ENCODE measurements at places on chromosomes 5 and 9.

GRCh38 chr5:22306011-22306410 is 547.1 kb downstream of the CDH12 start:
- DNase-seq, result no peak

- DNase-seq, result no peak
Measured at GRCh38 chr9:13163946-13164345, 115.5 kb downstream of the MPDZ start.

- DNase-seq, result no peak
Measured at GRCh38 chr9:70551396-70551795, 136.9 kb upstream of the KLF9 start.

- no peak for DNase-seq
Measured at GRCh38 chr9:133920471-133920870, 71.7 kb downstream of the VAV2 start.

DNA sequence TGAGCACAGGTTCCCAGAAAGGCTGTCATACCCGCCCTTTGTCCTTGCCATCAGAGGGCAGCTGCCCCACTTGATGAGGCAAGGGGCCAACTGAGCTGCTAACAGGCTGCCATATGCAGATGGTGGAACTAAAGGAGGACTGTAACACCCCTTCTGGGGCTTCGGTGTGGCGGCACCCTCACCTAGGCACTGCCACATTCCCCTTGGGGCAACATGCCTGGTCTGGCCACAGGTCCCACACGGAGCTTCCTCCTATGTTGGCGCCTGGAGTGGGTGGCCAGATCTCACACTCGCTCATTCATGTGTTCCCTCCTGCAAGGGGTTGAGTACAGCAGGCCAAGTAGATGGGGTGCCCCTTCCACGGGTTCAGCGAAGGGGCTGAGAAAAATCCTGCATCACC is 777.4 kb upstream of the CHD1 start:
- no peak for DNase-seq

DNA sequence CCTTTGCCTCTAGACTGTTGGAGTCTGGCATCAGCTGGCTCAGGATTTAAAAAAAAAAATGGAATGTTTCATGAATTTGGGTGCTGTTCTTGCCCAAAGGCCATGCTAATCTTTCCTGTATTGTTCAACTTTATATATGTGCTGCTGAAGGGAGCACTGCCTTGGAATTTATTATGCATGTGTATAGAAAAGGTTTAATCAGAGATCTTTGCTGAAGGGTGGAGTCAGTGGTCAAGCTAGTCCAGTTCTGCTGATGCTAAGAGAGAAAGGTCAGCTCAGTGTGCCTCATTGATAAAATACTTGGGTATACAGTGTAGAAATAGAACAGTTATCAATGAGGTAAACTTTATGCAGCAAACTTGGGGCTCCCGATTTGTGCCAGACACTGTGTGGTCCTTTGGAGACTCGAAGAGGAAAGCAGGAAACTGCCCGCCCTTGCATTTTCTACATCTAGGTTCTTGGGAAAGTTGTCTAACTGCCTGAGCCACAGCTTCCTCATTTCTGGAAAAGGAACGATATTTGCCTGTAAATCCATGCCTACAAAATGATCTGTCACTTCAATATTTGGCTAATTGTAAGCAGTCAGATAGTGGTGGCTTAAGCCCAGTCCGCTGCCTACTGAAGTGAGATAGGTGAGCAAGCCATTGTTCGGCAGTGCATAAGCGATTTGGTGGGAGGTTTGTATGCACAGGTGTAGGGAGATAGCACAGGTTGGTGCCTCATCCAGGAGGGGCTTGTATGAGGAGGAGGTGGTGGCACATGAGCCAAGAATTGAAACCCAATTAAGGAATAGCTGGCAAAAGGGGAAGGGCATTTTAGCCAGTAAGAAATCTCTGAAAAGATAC is 29.2 kb upstream of the GTF2H2C start:
- DNase-seq, result no peak

DNA sequence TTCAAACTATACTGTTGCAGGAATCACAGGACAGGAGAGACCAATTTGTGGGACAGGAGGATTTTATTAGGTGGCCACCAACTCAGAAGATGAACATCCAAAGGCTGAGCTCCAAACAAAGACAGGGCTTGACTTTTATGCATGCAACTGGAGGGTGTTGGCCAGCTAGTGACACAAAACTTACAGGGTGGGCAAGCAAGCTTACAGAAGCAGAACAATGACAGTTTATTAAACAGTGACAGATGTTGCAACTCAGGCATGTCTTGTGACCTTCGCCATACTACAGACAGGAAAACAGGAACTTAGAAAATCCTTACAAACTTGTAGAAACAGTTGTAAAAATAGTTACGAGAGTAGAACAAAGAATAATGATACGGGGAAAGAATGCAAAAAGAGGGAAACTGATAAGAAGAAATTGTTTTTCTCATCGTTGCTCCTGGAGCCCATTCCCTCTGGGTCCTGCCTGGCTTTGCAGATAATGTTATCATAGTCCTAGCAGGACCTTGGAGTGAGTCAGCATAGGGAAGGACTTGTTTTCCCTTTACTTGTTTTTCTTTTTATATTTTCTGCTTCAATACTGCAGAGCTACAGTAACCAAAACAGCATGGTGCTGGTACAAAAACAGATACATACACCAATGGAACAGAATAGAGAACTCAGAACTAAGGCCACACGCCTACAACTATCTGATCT is 2083.0 kb upstream of the ACO1 start:
- no peak for DNase-seq

GRCh38 chr5:126816649-126817048 is 39.7 kb downstream of the LMNB1 start:
- no peak for DNase-seq

GRCh38 chr9:125142560-125143376 is 560 bp downstream of the SCAI start:
- no peak for DNase-seq

DNA sequence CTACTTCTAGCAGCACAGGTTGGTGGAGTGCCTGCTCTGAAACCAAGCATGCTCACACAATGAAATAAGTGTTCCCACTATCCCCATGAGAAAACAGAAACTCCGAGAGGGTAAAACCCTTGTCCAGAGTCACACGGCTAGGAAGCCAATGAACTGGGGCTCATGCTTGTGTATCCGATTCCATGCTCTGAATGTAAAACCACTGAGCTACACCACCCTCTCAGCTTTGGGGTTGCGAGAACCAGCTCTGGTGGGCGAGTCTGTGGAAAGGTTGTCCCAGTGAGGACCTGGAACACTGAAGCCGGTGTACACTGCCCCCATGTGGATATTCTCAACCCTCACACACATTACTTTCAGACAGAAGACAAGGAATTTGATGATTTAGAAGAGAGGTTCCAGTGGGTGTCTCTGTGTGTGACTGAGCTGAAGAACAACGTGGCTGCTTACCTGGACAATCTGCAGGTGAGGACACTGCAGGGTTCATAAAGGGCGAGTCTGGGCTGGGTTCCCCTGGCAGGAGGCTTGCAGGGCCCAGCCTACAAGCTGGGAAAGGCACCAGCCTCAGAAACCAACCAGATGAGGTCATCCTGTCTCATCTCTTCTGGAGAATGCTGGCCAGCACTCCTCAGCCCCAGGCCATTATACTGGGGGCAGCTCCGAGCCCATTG is 37.4 kb downstream of the ARHGEF37 start:
- peak; percentile 76 for DNase-seq

DNA sequence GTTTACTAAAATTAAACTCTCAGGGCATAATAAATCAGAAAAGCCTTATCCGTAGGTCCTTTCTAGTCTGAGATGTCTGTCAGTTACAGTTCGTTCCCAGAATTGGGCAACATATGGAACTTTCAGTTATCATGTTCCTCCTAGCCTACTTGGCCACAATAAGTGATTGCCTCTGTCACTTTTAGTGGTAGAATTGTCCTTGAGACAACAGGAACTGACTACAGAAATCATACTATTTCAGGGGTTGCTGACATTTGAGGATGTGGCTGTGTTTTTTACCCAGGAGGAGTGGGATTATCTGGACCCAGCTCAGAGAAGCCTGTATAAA is 956 bp downstream of the ZNF189 start:
- DNase-seq, result no peak

DNA sequence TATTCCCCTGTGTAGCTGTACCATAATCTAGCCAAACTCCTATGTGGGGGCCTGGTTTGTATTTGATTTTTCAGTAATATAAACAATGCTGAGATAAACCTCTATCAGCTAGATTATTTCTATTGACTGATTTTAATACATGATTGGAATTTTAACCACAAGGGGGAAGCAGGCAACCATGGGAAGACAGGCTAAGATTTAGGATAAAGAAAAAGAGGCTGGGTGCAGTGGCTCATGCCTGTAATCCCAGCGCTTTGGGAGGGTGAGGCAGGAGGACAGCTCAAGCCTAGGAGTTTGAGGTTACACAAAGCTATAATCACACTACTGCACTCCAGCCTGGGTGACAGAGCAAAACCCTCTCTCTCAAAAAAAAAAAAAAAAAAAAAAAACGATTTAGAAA is 18.1 kb upstream of the GPX3 start:
- peak; percentile 76 for DNase-seq

DNA sequence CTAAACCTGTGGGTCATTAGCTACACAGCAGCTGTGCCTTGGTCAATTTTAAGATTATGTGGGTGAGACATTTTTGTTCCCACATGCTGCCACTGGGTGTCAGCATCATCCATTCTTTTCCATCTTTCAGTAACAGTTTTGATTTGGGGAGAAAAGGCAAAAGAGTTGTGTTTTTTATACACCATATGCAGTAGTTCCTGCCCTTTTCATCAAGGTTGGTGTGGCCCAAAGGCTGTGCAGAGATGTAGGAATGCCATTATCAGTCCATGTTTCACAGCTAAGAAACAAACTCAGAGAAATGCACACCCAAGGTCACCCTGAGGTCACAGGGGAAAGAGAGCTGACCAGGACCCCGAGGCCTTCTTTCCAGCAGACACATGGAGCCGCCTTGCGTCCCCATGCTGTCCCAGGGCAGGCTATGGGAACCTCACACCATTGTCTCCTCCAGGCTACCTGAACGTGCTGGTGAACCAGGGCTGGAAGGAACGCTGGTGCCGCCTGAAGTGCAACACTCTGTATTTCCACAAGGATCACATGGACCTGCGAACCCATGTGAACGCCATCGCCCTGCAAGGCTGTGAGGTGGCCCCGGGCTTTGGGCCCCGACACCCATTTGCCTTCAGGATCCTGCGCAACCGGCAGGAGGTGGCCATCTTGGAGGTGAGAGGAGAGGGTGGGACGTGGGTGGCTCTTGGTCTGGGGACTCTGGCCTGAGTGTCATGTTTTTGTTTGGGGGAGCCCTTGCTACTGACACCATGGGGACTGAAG is 27.8 kb upstream of the GRPEL2 start:
- DNase-seq, result peak; percentile 71

- no peak for DNase-seq
Measured at GRCh38 chr5:139155333-139155732, 42.8 kb downstream of the SIL1 start.

GRCh38 chr9:97982683-97983588 is at the start of gene ANP32B:
ANP32B (plus strand) TSS chr9:97983341; CDS start chr9:97983556, 215 bp downstream.
- DNase-seq, result peak; percentile 88

GRCh38 chr5:136332223-136333015 is 32.9 kb downstream of the TRPC7 start:
- DNase-seq, result no peak

DNA sequence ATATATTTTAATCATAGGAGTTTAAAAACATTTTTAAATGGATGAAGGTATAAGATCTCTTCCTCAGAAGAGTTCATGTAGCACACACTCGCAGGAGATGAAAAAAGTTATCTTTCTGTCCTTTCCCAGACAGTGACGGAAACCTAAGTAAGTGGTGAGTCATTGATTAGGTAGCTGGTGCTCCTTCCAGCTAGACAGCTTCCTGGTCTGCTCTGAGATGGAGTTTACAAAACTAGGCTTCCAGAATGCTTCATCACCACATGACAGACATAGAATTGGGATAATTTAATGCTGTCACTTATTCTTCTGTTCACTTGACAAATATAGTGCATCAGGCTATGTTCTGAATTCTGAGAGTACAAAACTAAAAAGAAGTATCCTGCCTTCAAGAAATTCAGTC is 2393.0 kb upstream of the C9orf72 start:
- DNase-seq, result no peak

GRCh38 chr5:87099968-87100367 is 167.7 kb upstream of the RASA1 start:
- DNase-seq, result no peak

DNA sequence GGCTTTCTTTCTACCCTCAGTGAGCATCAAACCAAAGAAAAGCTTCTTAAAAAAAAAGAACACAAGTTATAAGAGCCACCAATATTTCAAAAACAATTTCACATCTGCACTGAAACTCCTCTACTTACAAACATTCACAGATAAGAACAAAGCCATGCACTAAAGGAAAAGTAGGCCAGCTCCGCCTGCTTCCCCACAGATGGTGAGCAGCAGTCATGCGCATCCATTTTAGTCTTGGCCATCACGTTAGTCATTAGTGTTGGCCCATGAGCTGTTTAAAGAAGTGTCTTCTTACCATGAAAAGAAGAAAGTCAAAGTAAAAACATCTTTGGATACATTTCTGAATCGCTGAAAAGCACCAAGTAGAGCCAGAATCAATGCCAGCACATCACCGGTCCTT is 40.0 kb upstream of the SMIM23 start:
- peak; percentile 13 for DNase-seq

DNA sequence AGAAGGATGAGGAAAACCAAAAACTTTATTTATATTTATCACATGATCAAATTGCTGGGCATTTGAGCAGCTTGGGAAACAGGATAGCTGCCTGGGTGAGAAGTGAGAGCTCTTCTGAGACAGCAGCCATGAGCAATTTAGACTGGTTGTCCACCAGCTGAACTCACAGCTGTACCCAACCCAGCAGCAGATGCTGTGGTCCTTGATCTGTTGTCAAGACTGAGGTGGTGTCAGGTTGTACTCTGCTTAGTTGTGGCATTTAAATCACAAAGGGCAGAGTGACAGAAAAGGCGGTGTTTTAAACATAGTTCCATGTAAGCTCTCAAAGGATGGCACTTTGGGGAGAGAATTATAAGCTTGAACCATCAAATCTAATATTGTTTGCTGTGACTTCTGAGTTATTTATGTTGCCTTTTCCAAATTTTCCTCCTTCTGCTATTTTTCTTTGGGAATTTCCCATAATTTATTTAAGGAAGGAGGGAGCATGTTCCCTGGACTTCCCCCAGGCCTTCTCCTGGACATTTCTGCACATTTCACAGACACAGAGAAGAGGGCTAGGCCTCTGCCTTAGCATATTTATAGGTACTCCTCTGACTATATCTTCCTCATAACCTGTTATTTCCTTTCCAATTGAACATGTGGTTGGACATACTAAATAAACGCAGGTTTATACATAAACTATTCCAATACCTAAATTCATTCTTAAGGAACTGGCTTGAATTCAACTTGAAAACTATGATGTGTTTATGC is 117.7 kb upstream of the FER start:
- DNase-seq, result no peak
